Natural killer cell (primary cell): ENCODE measurements at places on chromosomes 11 and 22. TPM values are rescaled to one million over a fixed set of nuclear protein-coding genes. Genes with fewer than 3 reads are reported as not detected.
A peak's percentile ranks its signal among the peaks of the same experiment; 100 is the strongest.

The ENTHD1 gene
- total RNA-seq, result not detected

DNA sequence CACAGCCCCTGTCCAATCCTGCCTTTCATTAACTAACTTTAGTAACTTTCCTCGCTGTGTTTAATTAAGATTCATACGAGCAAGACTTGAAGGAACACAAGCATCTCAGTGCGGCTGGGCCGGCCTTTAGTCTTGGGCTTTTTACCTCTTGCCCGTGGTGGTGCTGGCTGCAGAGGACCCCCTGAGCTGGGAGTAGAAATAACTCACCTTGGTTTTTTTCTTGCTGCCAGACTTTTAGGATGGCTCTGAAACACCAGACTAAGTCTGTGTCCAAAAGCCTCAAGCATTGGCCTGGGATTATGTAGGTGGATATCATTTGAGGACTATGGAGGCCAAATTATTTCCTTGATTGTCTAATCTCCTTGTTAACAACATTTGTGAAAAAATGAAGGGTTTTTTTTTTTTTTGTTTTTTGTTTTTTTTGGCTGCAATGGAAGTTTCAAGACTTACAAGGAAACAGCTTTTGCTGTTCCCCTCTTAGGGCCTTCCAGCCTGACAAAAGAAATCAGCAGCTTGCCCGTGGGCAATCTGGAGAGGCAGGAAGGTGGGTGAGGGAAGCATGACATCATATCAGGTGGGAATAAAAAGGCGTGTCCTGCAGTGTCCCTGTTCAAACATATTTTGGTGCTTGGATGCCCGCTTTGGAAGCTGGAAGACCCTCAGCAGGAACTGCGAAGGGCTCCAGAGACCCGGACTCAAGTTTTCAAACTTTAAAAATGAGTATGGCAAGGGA, 44.0 kb downstream of the SMIM38 start:
- DNase-seq, result no peak
- no peaks in the 10 kb centered on the region for H3K4me1 ChIP-seq
- H3K27me3 ChIP-seq, result no peaks in the 10 kb centered on the region

The SLCO2B1 gene
- total RNA-seq, result not detected

GRCh38 chr11:34640050-34640923, 19.4 kb downstream of the EHF start:
- no peaks in the 10 kb centered on the region for H3K36me3 ChIP-seq
- no peak overlapping the region for H3K4me3 ChIP-seq
- H3K27me3 ChIP-seq, result no peaks in the 10 kb centered on the region
- no peak overlapping the region for H3K27ac ChIP-seq
- DNase-seq, result no peak

DNA sequence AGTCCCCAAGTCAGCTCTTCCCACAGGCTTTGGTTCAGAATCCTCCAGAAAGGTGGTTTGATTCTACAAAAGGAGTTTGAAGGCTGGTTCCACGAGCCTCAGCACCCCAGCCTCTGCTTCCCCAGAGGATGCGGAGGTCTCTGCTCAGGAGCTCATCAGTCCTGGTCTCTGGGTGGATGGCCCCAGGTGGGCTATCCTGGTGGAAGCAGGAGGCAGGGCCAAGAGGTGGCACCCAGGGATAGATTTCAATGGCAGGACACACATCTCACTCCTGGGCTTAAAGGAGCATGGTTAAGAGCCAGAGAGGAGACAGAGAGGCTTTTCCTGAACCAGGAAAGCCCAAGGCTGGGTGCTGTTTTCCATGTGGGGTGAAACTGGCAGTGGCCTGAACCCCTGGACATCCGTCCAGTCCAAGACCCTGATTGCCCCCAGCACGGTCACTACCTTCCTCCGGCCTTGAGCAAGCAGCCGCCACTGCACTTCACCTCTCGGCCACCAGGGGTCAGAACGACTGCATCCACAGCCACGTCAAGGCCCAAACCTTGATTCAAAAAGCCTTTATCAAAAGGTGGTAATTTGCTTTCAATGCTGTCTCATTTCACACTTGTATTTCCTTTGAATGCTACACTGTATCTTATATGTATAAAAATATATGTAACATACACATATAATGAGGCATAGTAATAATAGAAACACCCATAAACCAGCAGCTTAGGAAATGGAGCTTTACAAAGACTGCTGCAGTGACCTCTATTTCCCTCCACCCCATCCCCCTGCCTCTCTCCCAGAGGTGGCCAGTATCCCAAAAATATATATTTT, 19.3 kb upstream of the FXYD2 start:
- DNase-seq, result peak; percentile 90
- no peaks in the 10 kb centered on the region for H3K36me3 ChIP-seq
- peaks cover 17% of the 10 kb centered on the region for H3K4me1 ChIP-seq
- H3K4me3 ChIP-seq, result no peak overlapping the region

GRCh38 chr11:3669128-3669527, 2.1 kb downstream of the CHRNA10 start:
- no peak for DNase-seq
- peaks cover 50% of the 10 kb centered on the region for H3K36me3 ChIP-seq
- no peak overlapping the region for H3K4me3 ChIP-seq
- H3K27me3 ChIP-seq, result no peaks in the 10 kb centered on the region

The CHADL gene
- total RNA-seq, result 0.36 TPM

- peaks cover 18% of the 10 kb centered on the region for H3K4me1 ChIP-seq
- H3K4me3 ChIP-seq, result no peak overlapping the region
- no peaks in the 10 kb centered on the region for H3K36me3 ChIP-seq
Measured at GRCh38 chr11:46298699-46299433, 21.4 kb downstream of the CREB3L1 start.

DNA sequence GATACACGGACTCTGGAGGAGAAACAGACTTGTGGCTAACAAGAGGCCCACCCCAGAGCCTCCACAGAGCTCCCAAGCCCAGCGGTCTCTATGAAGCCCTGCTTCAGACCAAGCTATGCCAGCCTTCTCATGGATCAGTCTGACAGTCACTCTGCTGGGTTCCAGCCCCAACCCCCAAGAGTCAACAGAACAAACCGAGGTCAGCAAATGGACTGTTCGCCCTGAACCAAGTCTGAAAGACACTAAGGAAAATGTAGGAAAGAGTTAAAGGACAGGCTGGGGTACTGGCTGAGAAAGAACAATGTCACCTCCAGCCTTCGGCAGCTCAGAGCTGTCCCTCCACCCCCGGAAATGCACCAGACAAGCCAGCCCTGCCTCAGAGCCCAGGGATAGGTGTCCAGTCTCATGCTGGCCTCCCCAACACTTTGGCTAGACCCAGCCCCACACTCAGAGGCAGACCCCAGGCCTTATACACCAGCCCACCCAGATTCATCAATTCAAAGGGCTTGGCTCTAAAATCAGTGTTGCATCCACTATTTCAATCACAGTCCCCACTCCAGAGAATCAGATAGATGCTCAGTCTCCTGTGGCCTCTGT, 3.8 kb downstream of the ARFGAP2 start:
- no peak overlapping the region for H3K4me3 ChIP-seq
- H3K36me3 ChIP-seq, result peaks cover 51% of the 10 kb centered on the region
- H3K27ac ChIP-seq, result no peak overlapping the region
- no peaks in the 10 kb centered on the region for H3K27me3 ChIP-seq

The OR5B21 gene
- 0.28 TPM for total RNA-seq

GRCh38 chr11:78727816-78728215, 153.2 kb upstream of the NARS2 start:
- no peaks in the 10 kb centered on the region for H3K36me3 ChIP-seq
- DNase-seq, result no peak
- H3K27me3 ChIP-seq, result no peaks in the 10 kb centered on the region
- no peak overlapping the region for H3K27ac ChIP-seq

DNA sequence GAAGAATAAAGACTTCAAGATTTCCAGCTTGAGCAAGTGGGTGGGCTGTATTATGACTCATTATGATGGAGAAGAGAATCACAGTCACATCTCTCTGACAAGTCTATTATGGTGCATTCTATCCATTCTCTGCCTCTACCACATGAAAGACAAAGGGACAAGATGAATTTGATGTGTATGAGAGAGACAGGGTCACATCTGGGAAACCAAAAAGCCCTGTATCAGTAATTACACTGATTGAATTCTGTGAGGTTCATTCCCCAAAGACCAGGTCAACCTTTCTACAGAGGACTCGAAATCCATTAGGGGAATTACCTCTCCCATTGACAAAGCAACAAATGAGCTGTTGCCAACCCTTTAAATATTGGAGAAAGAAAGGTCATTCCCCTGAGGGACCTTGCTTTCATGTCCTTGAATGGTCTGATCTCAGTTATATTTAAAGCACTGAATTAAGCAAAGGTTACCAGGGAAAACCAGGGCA, 109.6 kb downstream of the USP35 start:
- H3K4me1 ChIP-seq, result no peaks in the 10 kb centered on the region
- no peak overlapping the region for H3K27ac ChIP-seq
- no peak for DNase-seq
- H3K27me3 ChIP-seq, result no peaks in the 10 kb centered on the region
